ENCODE measurements at places on chromosomes 3 and 15.

- DNase-seq, result peak; percentile 18
Observed at GRCh38 chr15:29570948-29571791, 251.1 kb downstream of the TJP1 start.

- DNase-seq, result no peak
Observed at GRCh38 chr15:61916104-61916503, 144.1 kb downstream of the VPS13C start.

DNA sequence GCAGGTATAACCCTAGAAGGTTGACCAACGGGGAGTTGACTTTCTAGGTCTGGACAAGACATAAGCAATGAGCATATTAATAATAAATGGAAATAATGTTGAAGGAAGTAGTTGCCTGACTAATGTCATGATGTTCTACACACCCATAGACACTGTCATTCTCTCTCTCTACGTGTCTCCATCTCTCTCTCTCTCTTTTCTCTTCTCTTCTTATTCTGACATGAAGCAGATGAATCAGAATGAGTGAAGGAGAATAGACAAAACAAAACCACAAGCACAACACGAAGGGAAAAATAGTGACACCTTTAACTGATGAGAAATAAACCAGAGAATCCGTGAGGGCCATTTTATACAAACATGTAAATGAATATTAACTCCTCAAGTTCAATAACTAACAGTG is 26.7 kb upstream of the CCDC80 start:
- DNase-seq, result no peak

DNA sequence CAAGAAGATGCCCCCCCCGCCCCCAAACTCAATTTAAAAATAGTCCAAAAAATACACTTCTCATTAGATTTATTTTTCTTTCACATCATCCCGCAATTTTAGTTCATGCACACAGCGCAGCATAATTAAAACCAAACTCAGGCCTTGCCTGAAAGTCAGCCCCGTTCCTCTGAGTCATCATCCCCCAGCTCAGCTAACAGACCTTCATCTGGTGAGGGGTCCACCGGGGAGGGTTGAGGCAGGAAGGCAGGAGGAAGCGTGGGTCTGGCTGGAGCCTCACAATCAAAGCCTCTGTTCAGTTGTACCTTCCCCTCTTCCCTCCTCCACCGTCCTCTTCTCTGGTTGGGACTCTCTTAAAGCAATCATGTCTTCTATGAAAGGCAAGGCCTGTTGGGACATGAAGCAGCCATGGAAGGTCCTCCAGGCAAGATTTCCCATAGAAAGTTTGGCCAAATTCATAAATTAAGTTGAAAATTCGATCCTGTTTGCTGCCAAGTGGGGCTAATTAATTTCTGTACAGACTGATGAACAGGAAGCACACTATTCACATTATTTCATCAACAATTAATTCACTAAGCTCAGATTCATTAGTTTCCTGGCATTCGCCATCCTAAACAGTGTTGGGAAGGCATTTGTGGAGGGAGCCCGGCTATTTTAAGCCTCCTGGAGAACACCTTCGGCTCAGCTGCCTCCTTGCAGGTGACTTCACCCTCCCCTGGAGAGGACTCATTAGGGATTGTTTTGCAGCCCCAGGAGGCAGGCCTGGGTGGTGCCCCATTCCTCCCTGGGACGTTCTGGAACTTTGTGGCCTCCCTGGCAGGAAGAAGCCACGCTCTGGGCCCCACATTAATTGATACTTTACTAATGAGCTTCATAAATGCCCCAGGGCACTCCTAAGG is 72.3 kb upstream of the BNC1 start:
- DNase-seq, result no peak

DNA sequence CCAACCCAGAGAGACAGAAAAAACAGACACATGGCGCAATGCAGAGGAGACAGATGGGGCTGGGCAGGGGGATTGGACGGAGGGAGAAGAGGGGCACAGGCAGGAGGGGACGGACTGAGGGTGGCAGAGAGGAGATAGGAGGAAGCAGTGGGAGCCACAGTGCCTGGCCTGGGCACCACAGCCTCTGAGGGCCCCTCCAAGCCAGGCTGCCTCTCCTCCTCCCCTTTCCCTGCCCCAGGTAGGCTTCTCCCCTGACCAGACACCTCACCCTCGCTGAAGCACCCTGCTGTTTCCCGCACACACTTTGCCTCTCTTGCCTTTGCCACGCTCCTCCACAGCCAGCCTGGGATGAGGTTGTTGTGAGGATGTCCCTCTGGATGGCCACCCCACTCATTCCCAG is 84.0 kb upstream of the PRR20G start:
- DNase-seq, result no peak

- no peak for DNase-seq
Observed at GRCh38 chr3:56926947-56927282, 125.2 kb upstream of the ARHGEF3 start.

GRCh38 chr3:124043023-124043422 is 51.1 kb upstream of the ROPN1 start:
- no peak for DNase-seq

- DNase-seq, result no peak
Observed at GRCh38 chr15:20340931-20341661, 200.5 kb downstream of the GOLGA6L6 start.

DNA sequence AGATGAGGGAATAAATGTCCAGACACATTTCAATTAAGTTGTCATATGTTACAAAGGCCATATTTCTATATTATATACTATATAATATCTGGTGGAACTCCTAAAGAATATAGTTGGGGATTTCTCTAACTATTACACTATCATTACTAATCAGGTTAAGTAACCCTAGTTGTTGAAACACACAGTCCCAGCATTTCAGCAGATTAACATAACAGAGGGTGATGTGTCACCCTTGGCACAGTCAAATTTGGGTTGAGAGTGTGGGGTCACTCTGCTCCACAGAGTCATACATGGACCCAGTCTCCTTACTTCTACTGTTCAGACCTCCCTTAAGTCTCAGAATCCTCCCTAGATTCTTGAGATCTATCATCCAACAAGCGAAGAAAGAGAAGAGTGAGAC is 496.4 kb upstream of the MDFIC2 start:
- no peak for DNase-seq

GRCh38 chr3:174633342-174633741 is 225.8 kb upstream of the NAALADL2 start:
- no peak for DNase-seq

DNA sequence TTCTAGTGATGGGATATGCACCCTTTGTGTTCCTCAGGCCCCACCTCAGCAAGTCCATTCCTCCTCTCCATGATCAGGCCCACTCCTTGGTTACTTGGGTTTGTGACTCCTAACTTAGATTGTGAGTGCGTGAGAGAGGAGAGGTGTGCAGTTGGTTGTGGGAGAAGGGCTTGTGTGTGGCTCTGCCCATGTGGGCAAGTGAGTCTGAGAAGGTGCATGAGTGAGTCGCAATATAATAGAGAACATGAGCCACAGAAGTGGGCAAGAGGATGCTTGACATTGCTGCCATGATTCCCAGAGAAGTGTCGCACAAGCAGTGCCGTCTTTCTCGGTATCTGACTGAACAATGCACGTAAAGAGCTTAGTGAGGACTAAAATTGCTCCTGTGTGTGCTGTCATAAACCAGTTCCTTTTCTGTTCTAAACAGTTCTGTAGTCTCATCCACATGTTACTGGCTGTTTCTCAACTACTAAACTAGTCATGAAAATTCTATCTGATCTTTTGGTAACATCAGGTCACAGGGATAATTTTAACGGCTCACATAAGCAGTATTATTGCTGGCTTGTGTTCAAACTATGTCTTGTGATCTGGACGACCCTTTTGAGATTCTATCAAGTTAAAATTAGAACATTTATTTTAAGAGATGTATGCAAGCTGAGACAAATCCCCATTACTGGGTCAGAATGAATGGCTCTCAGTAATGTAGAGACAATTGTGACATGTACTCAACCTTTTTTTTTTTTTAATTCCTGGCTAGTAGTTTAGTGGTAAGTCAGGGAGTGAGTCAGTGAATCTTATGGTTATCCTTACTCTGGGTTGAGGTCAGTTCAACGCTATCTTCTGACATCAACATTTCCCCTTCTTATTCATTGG is 25.6 kb downstream of the GYG1 start:
- peak; percentile 96 for DNase-seq

GRCh38 chr3:187002915-187003314 is 72.6 kb downstream of the ST6GAL1 start:
- no peak for DNase-seq

DNA sequence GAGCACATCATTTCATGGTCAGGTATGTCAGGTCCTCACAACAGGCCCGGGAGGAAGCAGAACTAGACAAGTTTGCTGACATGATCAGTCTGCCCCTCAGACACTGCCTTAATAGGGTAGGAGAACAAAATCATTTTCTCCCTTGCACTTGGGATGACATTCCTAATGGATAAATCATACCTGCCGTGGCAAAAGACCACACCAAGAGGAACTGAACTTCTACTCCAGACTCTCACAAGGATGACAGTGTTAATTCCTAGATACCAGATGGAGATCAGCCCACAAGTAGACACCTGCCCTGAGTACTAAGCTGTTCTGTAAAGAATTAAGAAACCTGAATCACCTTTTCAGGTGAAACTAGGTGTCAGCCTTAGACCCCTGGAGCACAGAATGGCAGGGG is 19.5 kb downstream of the SIAH2 start:
- no peak for DNase-seq

- DNase-seq, result no peak
Observed at GRCh38 chr3:10779293-10779805, 36.7 kb upstream of the SLC6A11 start.

DNA sequence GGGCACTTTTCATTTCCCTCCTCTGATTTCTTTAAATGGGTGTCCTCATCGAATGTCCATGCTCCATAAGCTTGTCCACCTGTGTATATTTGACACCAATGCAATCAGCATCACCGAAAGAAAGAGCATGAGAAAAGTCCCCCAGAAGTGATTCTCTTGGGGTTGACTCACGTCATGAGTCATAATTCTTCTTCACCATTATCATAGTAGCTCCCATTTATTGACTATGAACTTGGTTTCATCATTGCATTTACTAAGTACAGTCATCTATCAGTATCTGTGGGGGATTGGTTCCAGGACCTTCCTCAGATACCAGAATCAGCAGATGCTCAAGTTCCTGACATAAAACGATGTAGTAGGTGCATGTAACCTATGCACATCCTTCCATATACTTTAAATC is 372.5 kb upstream of the CFAP20DC start:
- peak; percentile 75 for DNase-seq

GRCh38 chr3:174598885-174599439 is 260.2 kb upstream of the NAALADL2 start:
- DNase-seq, result no peak

DNA sequence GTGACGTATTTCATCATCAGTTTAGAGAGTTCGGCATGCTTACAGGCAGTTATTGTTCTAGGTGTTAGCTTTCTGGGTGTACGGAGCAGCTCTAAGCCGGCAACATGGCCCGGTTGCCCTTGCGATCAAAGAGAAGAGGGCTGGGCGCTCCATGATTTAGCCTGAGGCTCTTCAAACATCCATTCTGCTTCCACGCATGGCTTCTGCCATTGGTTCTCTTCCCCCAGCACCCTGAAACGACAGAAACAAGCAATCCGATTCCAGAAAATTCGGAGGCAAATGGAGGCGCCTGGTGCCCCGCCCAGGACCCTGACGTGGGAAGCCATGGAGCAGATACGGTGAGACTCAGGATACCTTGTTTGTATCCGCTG is 574 bp downstream of the NGRN start:
- DNase-seq, result peak; percentile 20

DNA sequence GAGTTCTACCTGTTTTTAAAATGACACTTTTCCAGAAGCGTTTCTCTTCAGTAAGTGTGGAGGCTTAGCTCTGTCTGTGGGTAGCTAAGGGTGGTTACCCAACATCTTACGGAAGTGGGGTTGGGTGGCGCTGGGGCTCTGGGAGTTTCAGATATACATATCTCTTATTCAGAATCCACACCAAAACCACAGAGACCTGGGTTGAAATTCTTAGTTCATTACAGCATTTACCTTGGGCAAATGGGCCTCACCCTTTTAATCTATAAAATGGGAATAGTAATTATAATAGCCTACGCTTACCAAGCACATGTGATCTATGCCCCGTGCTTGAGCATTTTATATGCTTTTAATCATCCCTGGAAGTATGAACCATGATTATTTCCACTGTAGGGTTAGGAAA is 9.4 kb downstream of the PTPRG start:
- peak; percentile 29 for DNase-seq

- peak; percentile 75 for DNase-seq
Observed at GRCh38 chr3:8441969-8442559, 59.6 kb upstream of the LMCD1 start.

GRCh38 chr15:40872791-40873693 is 992 bp downstream of the RHOV start:
- no peak for DNase-seq

- DNase-seq, result no peak
Observed at GRCh38 chr3:77141423-77141822, 101.5 kb downstream of the ROBO2 start.

GRCh38 chr3:13424141-13424844 is 4.2 kb upstream of the NUP210 start:
- DNase-seq, result no peak

- no peak for DNase-seq
Observed at GRCh38 chr3:76942101-76942500, 97.8 kb upstream of the ROBO2 start.

DNA sequence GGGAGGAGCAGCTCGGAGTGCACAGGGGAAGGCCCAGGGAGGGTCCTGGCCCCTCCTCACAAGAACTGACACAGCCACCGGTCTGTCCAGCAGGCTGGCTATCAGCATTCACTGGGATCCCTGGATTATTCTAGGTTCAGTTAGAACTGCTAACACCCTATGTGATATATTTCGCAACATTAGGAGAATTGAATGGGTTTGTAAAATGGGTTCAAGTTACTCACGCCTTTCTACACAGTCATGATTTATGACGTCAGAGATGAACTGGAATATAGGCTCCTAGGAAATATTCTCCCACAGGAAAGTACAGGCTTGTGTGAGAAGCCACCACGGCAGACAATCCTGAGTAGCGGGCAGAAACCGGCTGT is 969 bp upstream of the BSN start:
- peak; percentile 35 for DNase-seq

GRCh38 chr3:4147556-4148118 is 155.5 kb upstream of the SETMAR start:
- DNase-seq, result no peak

DNA sequence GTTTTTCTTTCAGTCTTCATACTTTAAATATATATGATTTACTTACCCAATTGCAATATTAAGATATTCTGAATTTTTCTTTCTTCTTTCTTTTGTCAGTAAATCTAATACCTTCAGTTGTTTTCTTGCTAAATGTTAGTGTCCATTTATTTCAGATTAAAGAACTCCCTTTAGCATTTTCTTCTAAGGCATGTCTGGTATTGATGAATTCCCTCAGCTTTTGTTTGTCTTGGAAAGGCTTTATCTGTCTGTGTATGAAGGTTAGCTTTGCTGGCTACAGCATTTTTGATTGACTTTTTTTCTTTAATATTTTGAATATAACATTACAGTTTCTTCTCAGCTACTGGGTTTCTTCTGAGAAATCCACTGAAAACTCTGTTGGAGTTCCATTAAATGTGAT is 64.0 kb upstream of the PLSCR4 start:
- DNase-seq, result peak; percentile 75

GRCh38 chr3:64773137-64773536 is 85.3 kb upstream of the ADAMTS9 start:
- DNase-seq, result no peak

GRCh38 chr3:40079847-40080240 is 229.7 kb upstream of the EIF1B start:
- peak; percentile 13 for DNase-seq

Data from choroid plexus epithelial cell (primary cell).